ENCODE measurements at places on chromosomes 11 and 22.

GRCh38 chr22:30471616-30472318 lies at the start of gene SEC14L3:
Gene SEC14L3 (minus strand): TSS chr22:30472017. CDS start chr22:30471958, 59 bp downstream.
- no peak for DNase-seq

DNA sequence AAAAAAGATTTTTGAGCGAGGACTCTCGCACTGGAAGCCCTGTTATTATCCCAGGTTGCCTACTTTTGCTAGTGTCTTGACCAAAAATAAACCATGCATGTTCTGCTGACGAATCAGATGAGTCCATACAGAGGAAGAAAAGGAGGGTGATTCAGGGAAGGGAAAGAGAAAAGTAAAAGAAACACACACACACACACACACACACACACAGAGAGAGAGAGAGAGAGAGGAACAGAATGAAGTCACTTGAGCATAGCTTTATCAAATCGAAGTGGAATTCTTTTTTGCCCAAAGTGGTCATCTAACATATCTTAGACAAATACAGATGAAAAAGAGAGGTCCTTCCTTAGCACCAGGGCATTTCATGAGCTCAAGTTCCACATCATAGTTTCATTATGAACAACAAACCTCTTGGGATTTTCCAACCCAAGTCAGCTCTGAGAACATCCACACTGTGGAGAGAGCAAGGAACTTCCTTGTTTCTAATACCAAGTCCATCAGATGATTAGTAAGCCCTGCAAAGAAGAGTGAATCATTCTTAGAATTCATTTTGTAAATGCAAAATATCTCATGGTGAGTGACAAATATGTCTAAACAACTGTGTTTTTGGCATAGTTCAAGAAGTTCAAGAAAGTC lies 7.7 kb upstream of the MMP12 start:
- no peak for DNase-seq

DNA sequence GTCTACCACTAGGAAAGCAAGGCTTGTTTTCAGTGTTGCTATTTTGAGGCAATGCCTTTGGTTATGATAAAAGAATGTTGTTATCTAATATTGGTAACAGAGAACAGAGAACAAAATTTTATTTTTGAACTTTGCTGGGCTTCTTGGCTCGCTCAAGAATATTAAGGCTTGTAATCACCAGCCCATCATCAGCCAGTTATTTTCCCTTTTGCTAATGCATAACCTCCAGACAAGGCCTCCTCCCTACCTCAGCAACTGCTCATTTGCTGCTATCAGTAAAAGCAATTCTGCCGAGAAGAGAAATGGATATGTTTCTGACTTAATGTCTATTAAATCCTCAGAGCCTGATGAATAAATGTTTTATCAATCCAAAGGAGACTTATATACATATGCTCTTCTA lies 8.9 kb downstream of the MTMR2 start:
- no peak for DNase-seq

DNA sequence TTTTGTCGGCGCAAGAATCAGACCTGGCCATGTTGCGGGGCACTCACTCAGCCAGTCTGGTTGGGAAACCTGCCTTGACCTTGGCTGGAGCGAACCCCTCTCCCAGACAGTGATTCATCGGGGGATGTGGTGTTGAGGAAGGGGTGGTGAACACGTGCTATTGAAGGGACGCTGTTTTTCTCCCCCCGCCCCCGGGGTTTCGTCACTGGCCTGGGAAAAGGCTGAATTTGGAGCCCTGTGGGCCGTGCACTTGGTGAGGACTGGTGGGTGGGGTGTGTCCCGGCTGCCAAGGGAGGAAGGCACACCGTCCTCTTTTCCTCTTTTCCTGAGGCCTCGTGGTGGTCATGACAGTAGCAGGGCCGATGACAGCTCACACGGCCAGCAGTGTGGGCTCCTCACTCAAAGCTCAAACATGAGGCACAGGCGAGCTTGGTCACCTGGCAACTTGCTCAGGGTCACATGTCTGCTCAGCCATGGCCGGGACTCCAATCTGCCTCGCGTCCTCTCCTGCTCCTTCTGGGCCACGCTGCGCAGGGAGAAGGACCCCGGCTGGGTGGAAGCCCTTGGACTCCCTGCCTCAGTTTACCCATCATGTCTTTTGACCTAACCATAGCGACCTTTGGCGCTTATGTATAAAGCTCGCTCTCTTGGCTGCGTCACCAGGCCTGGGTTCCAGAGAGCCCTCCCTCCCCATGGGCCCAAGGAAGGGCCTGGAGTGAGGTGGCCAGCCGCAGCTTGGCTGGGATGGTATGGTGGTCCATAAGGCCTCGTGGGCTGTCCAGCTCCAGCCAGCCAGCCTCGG lies 49.4 kb downstream of the SMIM38 start:
- DNase-seq = no peak

GRCh38 chr11:824292-824880 lies 3.3 kb upstream of the CRACR2B start:
- peak; percentile 50 for DNase-seq

GRCh38 chr11:128210148-128210940 lies 377.0 kb downstream of the ETS1 start:
- no peak for DNase-seq

DNA sequence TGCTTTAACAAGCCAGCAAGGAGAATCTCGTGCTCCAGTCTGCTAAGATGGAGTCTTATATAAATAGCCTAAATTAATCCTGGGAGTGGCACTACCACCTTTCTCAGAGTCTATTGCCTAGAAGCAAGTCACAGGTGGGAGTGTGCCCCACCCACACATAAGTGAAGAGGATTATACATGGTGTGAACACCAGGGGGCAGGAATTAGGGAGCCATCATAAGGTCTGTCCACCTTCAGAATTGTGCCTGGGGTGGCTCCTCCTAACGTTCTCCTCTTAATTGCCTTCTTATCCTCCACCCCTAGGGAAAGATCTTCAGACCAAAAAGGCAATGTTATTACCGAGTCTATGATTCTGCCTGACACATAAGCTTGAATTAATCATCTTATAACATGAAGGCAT lies 276.8 kb upstream of the SESN3 start:
- no peak for DNase-seq

DNA sequence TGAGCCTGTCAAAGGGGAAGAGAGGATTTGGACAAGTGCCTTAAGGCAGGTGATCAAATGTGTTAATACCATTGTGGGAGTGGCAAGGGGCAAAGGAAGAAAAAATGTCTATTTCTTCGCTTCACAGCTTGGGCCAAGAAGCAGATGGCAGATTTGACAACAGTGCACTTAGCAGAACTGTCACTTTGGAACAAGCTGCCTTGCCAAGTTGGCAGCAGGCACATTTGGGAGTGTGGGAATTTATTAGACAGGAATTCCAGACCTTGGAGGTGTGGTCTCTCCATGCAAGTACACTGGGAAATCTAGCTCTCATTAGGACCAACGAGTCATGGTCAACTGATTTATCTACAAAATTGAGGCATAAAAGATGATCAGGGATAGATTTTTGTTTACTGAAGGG lies 265.1 kb downstream of the NELL1 start:
- no peak for DNase-seq

DNA sequence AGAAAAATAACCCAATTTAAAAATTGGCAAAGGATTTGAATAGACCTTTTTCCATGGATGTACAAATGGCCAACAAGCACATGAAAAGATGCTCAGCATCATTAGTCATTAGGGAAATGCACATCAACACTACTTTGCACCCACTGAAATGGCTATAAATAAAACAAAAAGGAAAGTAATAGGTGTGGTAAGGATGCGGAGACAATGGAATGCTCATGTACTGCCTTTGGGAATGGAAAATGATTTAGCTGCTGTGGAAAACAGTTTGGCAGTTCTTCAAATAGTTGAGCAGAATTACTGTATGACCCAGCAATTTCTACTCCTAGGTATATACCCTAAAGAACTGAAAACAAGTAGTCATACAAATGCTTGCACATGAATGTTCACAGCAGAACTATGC lies 37.4 kb downstream of the LARGE2 start:
- DNase-seq = no peak

DNA sequence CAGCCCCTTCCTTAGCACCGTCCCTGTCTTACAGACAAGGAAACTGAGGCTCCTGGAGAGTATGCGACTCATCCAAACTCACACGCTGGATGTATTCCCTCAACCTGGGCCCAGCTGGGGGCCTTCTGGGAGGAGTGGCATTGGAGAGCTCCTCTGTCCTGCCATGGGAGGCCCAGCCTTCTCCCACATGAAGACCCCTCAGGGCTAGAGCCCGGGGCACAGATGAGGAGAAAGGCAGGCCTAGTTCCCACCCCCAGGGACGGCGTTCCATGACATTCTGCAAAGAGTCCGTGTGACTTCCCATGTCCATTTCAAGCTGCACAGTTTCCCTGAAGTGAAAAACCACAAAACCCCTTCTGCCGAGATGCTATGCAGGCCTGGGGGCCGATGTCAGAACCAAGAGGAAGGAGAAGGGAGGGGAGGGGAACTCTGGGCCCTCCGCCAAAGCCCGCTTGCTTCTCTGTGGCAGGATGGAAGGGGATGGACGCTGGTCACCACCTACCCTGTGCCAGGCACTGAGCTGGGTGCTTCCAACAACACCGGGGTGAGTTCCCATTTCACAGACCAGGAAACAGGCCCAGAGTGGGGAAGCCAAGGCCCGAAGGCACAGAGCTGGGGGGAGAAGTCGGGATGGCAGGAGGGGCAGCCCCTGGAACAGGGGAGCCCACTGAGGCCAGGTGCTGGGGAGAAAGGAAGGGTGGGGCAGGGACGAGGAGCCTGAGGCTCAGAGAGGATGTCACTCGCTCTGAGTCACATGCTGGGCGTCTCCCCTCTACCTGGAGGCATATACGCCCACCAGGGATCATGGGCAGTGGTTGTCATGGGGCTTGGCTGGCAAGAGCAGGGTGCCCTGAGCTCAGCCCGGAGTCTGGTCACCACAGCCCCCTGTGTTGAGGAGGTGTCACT lies 15.7 kb downstream of the RAC2 start:
- no peak for DNase-seq

- DNase-seq = no peak
Observed at GRCh38 chr11:105109855-105110687, 29.5 kb downstream of the CARD18 start.

GRCh38 chr11:18650859-18651557 lies 16.9 kb upstream of the SPTY2D1 start:
- DNase-seq = no peak

DNA sequence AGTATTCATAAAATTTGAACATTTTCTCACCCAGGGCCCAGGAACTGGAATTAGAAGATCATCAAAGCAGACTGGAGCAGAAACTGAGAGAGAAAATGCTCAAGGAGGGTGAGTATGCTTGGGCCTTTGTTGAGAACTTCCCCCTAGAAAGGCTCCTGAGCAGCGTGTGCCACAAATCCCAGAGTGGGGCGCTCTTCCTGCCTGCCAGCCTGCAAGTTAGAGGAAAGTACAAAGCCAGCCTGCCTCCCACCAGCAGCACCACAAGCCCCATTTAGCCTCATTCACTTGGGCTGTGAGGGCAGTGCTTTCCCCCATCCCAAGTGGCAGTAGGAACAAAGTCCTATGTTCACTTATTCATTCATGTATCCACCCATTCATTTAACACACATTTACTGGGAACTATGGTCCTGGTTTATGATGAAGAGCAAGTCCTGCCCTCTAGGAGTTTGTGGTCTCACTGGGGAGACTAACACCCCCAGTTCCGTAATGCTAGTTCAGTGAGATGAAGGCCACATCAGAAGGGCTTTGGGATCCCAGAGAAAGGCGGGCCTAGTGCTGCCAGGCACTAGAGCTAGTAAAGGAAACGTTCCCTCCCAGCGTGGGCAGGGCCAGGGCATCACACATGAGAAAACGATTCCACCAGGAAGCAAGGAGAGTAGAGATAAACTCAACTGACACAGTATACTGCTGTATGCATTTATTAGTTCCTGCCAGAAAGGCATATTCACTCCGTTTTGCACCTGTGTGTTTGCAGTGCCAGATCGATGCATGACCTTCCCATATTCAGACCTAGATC lies 22.4 kb upstream of the PARVA start:
- DNase-seq = no peak

All from posterior cingulate gyrus (tissue), 11 donors.